ENCODE measurements at places on chromosomes 16 and 17. TPM values are rescaled to one million over a fixed set of nuclear protein-coding genes. Genes with fewer than 3 reads are reported as not detected.

The CLDN6 gene
- 4.8 TPM for total RNA-seq

The KRTAP1-5 gene
- total RNA-seq = not detected

The GNPTG gene
- total RNA-seq = 34.9 TPM

The AIPL1 gene
- not detected for total RNA-seq

The EPN3 gene
- total RNA-seq = 11.1 TPM

The SOST gene
- total RNA-seq = not detected

The SPG7 gene
- 87.0 TPM for total RNA-seq

The ARL17B gene
- total RNA-seq = 6.5 TPM

The GGA2 gene
- total RNA-seq = 19.5 TPM

Data from tracheal epithelial cell (primary cell).